ENCODE measurements at places on chromosomes 3 and 15. TPM values are rescaled to one million over a fixed set of nuclear protein-coding genes. Genes with fewer than 3 reads are reported as not detected.

The SCAANT1 gene
- total RNA-seq, result 1.7 TPM

DNA sequence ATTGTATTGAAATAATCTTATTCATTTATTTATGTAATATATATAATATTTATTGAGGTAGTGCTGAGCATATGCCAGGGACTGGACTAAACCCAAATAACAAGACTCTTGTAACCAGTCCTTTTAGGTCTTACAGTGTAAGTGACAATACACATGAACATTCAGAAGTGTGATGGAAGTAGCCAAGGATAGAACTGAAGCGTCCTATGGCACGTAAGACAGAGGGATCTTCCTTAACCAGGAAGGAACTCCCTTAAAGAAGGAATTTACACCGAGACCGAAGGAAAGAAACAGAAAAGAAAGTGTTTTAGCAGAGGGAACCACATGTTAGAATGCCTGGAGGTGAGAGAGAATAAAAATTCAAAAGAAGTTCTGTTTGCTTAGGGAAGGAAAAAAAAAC is 23.6 kb upstream of the CLDN1 start:
- DNase-seq, result no peak

- no peak for DNase-seq
These were observed 14.5 kb upstream of the ARHGAP31 start for GRCh38 chr3:119279584-119280243.

- peak; percentile 17 for DNase-seq
These were observed 651.7 kb upstream of the CCDC54 start for GRCh38 chr3:106725566-106725965.

The WNT7A gene
- total RNA-seq, result not detected
